ENCODE measurements at places on chromosomes 2 and 18.

- DNase-seq = no peak
Observed at GRCh38 chr18:33583901-33584300, 5.9 kb downstream of the ASXL3 start.

DNA sequence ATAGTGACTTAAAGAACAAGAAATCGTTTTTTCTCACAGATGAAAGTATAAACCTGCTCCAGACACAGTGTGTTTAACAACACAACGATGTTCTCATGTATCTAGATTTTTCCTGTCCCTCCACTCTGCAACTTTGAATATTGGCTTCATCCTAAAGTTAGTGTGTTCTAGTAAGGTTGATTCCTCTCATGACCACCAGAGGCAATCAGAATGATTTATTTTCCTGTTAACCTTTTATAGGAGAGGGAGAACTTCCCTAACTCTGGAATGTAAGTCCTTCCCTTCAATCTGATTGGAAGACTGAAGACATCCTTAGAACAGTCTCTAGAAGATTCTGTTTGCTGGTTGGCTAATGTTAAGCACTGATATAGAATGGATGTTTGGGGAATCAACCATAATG is 41.0 kb upstream of the TAF4B start:
- no peak for DNase-seq

DNA sequence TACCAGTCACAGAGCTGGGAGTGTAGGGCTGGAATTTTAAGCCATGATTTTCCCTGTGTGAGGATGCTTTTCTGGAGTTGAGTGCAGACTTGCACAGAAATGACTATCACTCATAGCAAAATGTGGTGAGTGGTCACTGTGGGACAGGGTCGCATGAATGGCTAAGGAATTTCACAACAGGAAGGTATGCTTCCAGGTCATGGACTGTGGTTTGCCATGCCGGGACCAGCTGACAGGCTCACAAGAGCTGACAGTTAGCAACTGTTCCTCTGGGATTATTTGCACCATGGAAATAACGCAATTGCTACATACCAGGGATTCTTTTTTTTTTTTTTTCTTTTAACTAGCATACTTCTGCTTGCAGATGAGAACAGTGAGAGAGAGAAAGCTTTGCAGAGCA is 3.8 kb upstream of the UXS1 start:
- no peak for DNase-seq

- DNase-seq = no peak
Observed at GRCh38 chr2:238589591-238590460, 163.1 kb downstream of the ASB1 start.

DNA sequence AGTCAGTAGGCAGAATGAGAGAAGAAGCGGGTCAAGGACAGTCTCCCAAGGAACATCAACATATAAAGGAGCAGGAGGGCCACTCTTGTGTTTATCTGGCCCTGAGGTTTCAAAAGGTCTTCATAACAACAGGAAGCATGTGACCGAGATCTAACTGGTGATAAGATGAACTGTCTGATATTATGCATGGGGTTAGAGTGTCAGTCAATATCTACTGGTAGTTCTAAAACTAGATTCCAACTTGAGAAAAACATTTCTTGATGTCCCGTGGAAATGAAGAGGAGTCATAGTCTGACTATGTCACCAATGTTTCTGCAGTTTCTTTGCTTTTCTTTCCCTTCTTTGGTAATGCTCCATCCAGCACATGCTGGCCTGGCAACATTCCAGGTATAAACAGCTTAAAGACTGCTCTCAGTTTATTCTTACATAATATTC is 77.5 kb upstream of the ITPRID2 start:
- no peak for DNase-seq

- DNase-seq = no peak
Observed at GRCh38 chr2:24429197-24430074, 61.6 kb upstream of the NCOA1 start.

DNA sequence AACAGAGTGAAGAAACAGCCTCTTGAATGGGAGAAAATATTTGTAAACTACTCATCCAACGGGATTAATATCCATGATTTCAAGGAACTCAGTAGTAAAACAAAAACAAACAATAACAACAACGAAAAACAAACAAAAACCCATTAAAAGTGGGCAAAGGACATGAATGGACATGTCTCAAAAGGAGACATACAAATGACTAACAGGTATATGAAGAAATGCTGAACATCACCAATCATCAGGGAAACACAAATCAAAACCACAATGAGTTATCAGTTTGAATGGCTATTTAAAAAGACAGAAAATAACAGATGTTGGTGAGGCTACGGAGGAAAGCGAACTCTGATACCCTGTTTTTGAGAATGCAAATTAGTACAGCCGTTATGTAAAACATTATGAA is 224.8 kb upstream of the NRXN1 start:
- DNase-seq = no peak

- DNase-seq = no peak
Observed at GRCh38 chr2:88329815-88330603, 122.5 kb downstream of the FOXI3 start.

DNA sequence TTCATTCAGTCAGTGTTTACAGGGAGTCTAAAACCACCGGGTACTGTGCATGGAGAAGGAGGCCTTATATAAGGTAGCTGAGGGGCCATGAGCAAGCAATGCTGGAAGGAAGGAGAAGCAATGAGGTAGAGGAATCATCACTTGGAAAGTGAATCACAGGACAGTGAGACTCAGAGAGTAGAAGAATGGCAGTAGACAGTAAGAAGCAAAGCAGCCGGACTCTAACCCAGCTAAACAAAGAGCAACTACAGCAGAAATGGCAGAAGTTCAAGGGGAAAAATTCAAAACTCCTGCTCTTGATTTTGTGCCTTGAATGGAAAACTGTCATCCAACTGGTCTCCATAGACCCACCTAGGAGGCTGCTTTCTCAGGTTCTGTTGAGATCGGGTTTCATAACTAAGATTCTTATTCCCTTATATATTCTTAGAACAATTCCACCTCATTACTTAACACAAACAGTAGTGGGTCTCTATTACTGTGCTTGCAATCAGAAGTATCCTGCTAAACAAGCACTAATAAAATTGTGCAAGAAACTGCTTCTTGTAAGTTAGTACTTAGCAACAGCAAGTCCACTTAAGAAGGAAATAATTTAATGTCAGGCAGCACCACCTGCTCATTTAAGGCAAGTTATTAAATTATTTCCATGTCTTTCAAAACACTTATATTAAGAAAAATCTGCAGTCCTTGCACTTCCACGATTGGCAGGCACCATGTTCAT is 68.0 kb downstream of the RBMS1 start:
- no peak for DNase-seq

GRCh38 chr18:363301-364085 is 95.6 kb upstream of the THOC1 start:
- DNase-seq = no peak

GRCh38 chr2:152782171-152782570 is 63.8 kb downstream of the ARL6IP6 start:
- no peak for DNase-seq

DNA sequence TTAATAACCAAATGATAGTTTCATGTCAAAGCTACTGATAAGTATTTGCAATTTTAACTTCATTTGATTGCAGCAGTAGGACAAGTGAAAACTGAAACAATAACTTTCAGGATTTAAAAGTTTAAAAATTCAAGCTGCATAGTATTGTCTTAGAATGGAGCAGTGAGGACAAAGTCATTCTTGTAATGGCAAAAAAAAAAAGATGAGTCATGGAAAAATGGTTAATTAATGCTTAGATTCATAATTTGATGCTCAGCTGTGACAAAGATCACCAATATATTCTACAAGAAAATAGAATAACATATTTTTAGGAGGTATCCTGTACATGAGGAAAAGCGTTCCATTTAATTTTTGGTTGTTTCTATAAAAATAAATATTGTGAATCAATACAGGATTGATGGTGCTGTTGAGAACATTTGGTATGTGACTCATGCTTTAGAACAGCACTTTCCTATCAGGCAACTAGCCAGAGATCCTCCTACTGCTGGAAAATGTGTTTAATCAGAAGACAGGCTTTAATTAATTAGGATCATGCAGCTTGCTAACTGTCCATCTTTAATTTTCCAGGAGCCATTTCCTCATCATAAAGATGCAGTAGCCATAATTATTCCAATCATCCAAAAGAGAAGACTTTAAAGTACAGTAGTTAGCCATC is 239.0 kb upstream of the MMADHC start:
- no peak for DNase-seq

GRCh38 chr2:217086038-217086522 is 226.2 kb upstream of the TNP1 start:
- no peak for DNase-seq

DNA sequence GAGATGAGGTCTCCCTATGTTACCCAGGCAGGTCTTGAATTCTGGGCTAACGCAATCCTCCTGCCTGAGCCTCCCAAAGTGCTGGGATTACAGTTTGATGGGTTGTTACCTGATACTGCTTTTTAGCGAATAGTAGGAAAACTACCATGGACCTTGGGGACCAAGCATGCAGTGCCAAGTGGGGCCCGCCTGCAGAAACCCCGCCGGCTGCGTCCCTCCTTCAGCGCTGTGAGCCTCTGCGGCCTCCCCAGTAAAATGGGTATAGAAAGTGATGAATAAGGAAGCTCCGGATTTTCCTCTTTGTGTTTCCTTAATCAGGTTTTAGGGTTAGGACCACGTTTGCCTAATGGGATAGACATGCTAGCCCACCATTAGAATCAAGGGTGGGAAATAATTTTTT is 30.4 kb downstream of the RAMP1 start:
- no peak for DNase-seq

DNA sequence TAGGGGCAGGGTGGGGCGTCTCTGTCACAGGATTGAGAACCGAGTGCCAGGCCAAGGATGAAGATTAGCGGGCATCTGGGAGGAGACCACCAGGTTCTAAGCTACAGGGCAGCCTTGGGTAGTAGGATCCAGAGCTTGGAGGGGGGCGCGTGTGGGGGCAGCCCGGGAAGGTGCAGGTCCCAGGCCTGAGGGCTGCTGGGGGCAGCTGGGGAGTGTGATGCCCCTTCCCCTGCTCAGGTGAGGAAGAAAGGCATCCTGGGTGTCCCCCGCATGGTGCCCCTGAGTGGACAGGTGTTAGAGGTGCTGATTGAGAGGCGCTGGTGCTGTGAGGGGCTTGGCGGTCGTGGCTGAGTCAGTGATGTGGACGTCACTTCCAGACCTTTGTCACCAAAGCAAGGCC is 33.9 kb upstream of the MBP start:
- no peak for DNase-seq

GRCh38 chr2:232022718-232023117 is 61.2 kb downstream of the DIS3L2 start:
- DNase-seq = no peak

- no peak for DNase-seq
Observed at GRCh38 chr2:71120195-71120594, 9.8 kb downstream of the MCEE start.

- DNase-seq = no peak
Observed at GRCh38 chr2:148031152-148031551, 10.3 kb downstream of the MBD5 start.

- DNase-seq = no peak
Observed at GRCh38 chr18:49841236-49842217, 28.2 kb upstream of the ACAA2 start.

GRCh38 chr18:25686960-25687500 is 335.1 kb upstream of the ZNF521 start:
- DNase-seq = no peak

DNA sequence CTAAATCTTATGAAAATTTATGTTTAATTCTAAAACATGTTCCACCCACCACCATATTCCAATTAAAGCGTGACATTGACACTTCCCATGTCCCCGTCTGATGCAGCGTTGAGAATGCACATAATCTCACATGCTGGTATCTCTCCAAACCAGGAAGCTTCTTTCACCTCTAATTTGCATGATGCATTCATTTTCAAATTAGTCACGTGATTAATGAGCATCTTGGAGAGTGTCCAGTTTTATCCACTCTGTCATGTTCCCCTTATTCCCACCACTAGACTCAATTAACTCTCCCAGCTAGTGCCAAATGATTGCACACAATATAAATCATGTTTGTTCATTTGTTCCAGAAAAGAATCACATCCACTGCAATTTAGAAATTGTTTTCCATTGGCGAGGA is 105.8 kb downstream of the RIT2 start:
- no peak for DNase-seq

DNA sequence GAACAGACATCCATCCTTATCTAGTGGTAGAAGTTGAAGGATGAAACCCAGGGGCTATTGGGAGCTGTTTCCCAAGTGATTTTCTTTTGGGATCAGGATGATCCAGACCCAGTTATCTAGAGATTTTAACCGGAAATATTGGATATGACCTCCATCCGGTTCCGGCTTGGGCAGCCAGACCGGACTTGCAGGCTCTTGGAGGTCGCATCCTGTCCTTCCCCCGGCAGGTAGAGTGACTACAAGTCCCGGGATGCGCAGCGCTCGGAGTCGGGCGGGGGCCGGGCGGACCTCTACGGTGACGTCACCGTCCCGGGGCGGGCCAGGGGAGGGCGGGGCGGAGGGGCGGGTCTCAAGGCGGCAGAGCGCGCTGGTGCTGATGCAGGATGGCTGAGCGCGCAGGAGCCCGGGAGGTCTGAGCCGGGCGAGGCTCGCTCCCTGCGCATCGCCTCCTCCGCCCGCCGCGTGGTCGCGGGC is at the start of gene KIF5C:
Gene KIF5C, plus strand, starts transcription at position 360 of the 474 bp plus-strand sequence. CDS start 391 bp downstream, outside the sequence.
- DNase-seq = peak; percentile 79

GRCh38 chr2:118202707-118203303 is 114.5 kb downstream of the INSIG2 start:
- peak; percentile 42 for DNase-seq

- DNase-seq = no peak
Observed at GRCh38 chr18:49976795-49977560, 163.6 kb upstream of the ACAA2 start.

DNA sequence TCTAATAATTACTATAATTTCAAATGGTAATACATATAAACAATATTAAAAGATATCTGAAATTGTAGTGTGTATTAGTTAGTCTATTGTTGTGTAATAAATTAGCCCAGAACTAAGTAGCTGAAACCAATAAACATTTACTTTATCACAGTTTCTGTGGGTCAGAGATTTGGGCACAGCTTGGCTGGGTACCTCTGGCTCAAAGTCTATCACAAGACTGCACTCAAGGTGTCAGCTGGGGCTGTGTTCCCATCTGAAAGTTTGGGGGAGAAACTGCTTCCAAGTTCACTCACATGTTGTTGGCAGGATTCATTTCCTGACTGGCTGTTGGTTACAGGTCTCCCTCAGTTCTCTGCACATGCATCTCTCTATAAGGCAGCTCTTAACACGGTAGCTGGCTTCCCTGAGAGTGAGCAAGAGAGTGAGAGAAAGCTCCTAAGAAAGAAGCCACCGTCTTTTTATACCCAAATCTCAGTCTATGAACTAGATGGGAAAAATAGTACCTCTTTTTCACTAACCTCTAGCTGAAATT is 25.6 kb upstream of the WIPF1 start:
- DNase-seq = no peak

DNA sequence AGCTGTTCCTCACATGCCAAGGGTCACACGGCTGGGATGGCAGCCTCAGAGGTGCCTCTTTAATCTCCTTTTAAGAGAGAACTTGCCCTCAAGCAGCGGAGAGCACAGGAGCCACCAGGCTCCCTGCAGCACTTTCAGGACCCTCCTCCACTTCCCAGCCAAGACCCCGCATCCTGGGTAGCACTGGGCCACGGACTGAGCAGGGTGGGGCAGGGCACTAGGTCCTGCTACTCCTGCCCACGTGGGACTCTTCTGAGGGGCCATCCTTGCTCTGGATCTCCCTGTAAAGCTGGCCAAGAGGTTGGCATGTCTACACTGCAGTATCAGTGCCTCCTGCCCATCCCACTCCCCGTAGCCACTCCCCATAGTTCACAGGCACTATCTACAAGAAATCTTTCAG is 175.3 kb upstream of the GLI2 start:
- DNase-seq = no peak

Measured in effector CD4-positive, alpha-beta T cell (primary cell).